Activated CD8-positive, alpha-beta T cell treated with anti-CD3 and anti-CD28 coated beads for 36 hours (primary cell): ENCODE measurements at places on chromosomes 16 and 17. TPM values are rescaled to one million over a fixed set of nuclear protein-coding genes. Genes with fewer than 3 reads are reported as not detected.

MAP2K6 gene
- total RNA-seq, result 3.2 TPM

YBX2 gene
- 0.83 TPM for total RNA-seq

QPRT gene
- 9.3 TPM for total RNA-seq

ARL5C gene
- total RNA-seq, result not detected

DNA sequence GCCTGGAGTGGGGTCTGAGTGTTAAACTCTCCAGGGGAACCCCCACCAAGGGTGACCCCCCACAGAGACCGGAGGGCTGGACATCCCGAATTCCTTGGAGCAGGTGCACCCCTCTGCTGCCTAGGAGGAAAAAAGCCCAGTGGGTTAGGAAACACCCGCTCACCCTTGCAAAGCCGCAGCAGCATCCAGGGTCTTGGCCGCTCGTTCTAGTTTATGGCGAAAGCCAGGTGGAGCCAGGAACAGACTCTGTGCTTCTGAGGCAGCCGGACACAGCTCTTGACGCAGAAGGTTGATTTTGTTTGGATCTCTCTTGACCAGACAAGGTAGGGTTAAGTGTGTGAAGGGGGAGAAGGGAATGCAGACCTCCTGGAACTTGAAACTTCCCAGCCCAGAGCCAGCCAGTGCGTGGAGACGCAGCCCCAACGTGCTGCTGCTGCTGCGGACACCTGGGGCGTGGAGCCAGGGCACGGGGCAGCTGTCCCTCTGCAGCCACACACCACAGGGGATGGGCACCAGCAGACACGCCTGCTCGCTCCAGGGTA is 154.5 kb downstream of the LAT start:
- peaks cover 2% of the 10 kb centered on the region for H3K4me1 ChIP-seq
- H3K27ac ChIP-seq, result no peak overlapping the region
- no peak for DNase-seq
- H3K36me3 ChIP-seq, result peaks cover 8% of the 10 kb centered on the region
- no peaks in the 10 kb centered on the region for H3K27me3 ChIP-seq

DNA sequence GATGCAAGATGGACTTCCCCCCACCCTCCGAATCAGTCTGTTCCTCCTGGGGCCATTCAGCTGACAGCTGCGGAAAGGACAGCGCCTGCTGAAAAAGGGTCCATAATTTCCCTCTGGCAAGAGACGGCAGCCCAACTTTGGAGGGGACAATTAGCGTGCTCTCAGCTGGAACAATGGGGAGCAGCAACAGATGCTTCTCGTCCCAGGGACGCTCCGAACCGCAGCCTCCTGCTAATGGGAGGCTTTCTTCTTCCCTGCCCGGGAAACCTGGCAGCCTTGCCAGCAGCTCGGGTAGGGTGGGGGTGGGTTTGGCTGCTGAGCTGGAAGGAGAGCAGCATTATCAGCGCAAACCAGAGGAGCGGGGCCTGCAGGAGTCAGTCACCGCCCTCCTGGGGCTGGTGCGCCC is 500.0 kb upstream of the SALL1 start:
- H3K4me1 ChIP-seq, result no peaks in the 10 kb centered on the region
- no peaks in the 10 kb centered on the region for H3K27me3 ChIP-seq
- H3K4me3 ChIP-seq, result no peak overlapping the region
- no peak for DNase-seq
- no peak overlapping the region for H3K27ac ChIP-seq
- H3K36me3 ChIP-seq, result no peaks in the 10 kb centered on the region
